ENCODE measurements at places on chromosomes 5 and 9.

DNA sequence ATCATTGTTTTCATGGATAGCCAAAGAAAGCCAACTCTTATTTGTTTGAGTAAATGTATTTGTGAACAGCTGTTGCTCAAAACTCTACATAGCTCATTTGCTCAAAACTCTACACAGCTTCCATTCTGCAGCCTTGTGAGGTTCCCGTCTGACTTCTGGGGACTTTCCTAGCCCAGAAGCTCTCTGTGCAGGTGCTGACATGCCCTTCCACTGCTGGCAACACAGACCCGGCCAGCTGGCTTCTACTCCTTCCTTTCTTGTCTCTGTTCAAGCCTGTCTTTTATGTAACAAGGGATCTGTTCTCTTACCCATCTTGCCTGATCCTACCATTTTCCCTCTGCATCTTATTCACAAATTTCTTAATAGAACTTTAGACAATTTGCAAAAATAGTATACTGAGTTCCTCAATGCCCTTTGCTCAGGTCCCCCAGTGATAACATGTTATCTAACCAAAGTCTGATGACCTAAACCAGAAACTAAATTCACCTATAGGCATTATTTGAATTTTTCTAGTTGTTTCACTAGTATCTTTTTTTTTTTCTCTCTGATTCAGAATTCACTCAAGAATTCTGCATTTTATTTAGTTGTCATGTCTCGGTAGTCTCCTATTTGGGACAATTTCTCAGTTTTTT is 556.5 kb upstream of the SEMA6A start:
- DNase-seq = no peak

GRCh38 chr5:5675511-5675910 is 253.0 kb downstream of the ICE1 start:
- no peak for DNase-seq

DNA sequence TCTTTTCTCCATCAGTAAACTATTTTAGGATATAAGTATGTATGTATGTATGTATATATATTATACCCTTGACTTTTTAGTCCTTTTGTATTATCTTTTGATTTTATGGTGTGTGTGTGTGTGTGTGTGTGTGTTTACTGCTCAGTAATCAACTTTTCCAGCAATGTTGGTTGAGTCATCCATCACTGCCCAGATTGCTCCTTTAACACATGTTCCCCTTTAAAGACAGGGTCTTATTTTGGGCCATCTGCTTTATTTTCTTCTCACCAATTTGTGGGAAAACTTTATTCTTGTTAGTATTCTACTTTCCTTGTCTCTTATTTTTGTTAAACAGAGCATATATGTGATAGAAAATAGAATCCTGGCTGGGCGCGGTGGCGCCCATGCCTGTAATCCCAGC is 28.1 kb downstream of the ANKRD33B start:
- DNase-seq = no peak

DNA sequence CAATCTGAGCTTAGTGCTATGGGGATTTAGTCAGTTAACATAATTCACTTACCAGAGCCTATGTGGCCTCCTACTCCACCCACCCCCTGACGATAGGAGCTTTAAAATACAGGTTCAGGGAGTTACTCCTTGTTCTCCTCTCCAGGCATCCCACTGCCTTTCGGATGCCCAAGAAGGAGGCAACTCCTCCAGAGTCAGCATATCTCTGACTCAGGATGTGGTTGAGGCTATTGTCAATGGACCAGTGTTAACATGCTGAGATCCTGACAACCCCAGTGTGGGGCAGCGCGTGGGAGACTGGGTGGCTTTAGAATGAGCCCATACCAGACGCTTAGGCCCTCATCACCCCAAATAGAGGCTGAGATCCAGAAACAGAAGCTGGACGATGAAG is 27.4 kb downstream of the BICD2 start:
- DNase-seq = no peak

- DNase-seq = no peak
Measured at GRCh38 chr5:89470658-89471057, 587.7 kb upstream of the MEF2C start.

DNA sequence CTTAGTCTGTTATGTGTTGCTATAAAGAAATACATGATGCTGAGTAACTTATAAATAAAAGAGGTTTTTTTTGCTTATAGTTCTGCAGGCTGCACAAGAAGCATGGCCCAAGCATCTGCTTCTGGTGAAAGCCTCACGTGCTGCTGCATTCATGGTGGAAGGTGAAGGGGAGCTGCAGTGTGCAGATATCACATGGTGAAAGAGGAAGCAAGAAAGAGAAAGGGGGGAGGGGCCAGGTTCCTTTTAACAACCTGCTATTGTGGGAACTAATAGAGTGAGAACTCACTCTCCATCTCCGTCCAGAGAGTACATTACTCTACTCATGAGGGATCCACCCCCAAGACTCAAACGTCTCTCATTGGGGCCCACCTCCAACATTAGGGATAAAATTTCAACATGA is 12.5 kb upstream of the PARP8 start:
- DNase-seq = no peak

DNA sequence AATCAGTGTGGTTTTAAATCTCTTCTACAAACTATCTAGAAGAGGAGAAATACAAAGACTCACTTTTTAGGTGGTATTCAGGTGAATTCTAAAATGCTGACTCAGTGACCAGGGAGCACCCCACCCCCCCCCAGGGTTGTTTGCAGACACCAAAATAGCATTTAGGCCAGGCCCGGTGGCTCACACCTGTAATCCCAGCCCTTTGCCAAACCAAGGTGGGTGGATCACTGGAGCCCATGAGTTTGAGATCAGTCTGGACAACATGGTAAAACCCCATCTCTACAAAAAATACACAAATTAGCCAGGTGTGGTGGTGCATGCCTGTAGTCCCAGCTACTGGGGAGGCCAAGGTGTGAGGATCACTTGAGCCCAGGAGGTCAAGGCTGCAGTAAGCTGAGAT is 119.0 kb upstream of the LMX1B start:
- no peak for DNase-seq

DNA sequence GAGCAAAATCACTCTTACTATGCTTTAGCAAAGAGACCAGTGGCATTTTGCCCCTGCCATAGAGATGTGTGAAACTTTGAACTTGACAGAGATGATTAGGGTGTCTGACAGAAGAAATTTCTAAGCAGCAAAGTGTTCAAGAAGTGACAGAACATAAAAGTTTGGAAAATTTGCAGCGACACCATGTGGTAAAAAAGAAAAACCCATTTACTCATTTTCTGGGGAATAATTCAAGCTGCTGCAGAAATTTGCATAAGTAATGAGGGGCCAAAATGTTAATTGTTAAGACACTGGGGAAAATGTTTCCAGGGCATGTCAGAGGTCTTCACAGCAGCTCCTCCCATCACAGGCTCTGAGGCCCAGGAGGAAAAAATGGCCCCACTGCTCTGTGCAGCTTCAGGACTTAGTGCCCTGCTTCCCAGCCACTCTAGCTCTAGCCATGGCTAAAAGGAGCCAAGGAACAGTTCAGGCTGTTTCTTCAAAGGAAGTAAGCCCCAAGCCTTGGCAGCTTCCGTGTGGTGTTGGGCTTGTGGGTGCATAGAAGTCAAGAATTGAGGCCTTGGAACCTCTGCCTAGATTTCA is 6.1 kb upstream of the AP3B1 start:
- DNase-seq = no peak

Measured in stimulated activated CD8-positive, alpha-beta memory T cell treated with anti-CD3 and anti-CD28 coated beads, Interleukin-2, amount 100 ng/mL, for 1 hour (primary cell).